ENCODE measurements at places on chromosomes 4 and X.

DNA sequence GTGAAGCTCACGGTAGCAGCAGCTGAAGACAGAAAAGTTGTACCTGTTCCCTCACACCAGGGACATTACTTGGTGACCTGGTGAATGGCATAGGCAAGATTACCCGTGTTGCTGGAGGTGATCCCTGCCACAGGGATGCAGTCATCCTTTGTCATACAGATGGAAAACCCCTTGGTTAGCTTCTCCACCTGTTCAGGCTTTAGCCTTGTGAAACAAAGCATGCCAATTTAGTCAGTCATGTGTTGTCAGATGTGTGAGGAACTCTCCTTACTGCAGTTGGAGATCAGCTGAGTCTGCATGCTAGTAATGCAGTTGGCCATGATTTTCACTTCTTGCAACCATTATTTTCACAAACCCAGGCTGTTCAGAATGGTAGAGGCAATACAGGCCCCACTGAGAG is 41.0 kb downstream of the AMELX start:
- DNase-seq: no peak

DNA sequence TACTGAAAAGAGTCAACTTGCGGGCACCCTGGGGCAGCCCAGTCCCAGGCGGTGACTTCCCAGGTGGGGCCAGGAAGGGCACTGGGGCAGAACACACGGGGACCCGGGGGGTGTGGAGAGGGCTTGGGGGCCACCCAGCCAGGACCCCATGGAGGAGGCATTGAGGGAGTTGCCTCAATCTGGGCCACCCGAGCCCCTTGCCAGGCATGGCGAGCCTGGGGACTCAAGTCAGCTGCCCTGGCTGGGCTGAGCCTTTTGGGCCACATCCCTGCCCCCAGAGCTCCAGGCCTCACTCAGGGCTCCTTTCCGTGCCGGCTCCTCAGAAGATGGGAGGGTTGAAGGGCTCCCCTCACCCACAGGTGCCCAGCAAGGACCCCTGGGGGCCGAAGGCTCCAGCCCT is 6.6 kb upstream of the CPLX1 start:
- DNase-seq: no peak

DNA sequence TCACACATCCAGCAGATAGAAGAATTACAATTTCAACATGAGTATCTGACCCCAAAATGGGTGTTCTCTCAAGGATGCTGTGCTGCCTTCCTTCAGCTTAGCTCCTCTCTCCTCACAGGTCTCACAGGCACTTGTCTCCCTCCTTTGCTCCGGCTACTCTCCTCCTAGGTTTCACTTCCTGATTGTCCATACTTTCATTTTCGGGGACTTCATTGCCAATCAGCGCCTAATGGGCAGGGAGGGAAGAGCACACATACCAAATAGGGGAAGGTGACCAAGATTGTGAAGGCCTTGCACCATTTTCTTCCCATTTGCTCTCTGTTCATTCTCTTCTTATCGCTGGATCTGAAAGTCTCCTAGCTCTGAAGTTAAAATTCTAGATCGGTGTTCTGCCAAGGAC is 125.4 kb upstream of the EOLA2 start:
- no peak for DNase-seq

DNA sequence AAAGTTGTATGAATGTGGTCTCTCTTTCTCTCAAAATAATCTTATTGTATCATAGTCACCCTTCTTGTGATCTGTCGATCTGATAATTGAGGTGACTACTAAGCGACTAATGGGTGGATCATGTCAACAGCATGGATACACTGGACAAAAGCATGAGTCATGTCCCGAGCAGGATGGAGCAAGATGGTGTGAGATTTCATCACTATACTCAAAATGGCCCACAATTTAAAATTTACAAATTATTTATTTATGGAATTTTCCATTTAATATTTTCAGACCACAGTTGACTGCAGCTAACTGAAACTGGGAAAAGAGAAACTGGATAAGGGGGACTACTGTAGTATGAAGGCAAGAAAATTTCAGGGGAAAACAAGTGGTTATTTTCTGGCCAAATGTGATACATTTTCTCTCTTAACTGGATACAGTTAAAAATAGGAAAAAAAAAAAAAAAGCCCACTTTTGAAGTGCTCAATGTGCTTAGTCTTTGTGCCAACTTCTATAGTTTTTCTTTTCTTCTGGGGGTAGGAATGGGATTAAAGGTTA is 25.3 kb downstream of the FAM241A start:
- DNase-seq: no peak

- no peak for DNase-seq
Measured at GRCh38 chrX:101484135-101484534, 1.1 kb upstream of the ARMCX4 start.

DNA sequence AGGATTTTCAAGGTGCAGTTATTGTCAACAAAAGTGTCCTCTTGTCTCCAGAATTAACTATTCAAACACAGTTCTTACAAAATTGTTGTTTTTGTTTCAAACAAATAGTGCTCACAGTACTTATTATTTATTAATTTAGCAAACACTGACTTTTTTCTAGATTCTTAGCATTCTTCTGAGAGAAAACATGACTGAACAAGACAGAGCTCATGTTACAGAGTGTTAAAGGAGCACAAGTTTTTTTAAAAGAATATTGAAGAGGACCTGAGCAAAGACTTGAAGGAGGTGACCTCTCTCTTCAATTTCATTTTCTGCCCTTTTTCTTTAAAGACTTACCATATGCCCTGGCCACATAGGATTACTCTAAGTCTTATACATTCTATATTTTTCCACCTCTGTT is 2220.3 kb upstream of the AGA start:
- DNase-seq: no peak

DNA sequence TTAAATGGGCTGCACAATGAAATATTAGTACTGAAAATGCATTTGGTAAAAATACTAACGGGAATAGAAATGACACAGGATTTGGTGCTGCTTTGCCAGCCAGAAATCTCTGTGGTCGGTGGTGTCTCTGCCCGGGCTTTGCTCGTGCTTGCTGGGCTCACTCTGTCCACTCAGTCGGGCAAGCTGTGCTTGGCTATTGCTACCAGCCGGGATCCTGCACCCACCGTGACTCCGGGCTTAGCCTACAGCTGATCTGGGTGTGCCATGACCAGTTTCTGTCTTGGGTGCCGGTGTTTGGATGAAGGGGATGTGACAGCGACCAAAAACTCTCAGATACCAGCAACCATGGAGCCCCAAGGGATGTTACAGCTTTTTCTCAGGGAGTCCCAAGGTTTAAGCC is 487.7 kb downstream of the TECRL start:
- DNase-seq: no peak

- no peak for DNase-seq
Measured at GRCh38 chr4:58205446-58206235, 1095.5 kb upstream of the IGFBP7 start.

- peak; percentile 81 for DNase-seq
Measured at GRCh38 chrX:77014377-77015372, 432.5 kb upstream of the FGF16 start.

Measured in iPS-NIHi11 (cell line).